Cardiac muscle cell (in vitro differentiated cells and primary cell): ENCODE measurements at places on chromosomes 11 and 22.

GRCh38 chr11:20656901-20657300, 12.5 kb upstream of the NELL1 start:
- no peak for DNase-seq

GRCh38 chr11:41461057-41461681, 1.7 kb upstream of the LRRC4C start:
- no peak for DNase-seq

GRCh38 chr11:7520981-7521487, 7.2 kb downstream of the PPFIBP2 start:
- no peak for DNase-seq

DNA sequence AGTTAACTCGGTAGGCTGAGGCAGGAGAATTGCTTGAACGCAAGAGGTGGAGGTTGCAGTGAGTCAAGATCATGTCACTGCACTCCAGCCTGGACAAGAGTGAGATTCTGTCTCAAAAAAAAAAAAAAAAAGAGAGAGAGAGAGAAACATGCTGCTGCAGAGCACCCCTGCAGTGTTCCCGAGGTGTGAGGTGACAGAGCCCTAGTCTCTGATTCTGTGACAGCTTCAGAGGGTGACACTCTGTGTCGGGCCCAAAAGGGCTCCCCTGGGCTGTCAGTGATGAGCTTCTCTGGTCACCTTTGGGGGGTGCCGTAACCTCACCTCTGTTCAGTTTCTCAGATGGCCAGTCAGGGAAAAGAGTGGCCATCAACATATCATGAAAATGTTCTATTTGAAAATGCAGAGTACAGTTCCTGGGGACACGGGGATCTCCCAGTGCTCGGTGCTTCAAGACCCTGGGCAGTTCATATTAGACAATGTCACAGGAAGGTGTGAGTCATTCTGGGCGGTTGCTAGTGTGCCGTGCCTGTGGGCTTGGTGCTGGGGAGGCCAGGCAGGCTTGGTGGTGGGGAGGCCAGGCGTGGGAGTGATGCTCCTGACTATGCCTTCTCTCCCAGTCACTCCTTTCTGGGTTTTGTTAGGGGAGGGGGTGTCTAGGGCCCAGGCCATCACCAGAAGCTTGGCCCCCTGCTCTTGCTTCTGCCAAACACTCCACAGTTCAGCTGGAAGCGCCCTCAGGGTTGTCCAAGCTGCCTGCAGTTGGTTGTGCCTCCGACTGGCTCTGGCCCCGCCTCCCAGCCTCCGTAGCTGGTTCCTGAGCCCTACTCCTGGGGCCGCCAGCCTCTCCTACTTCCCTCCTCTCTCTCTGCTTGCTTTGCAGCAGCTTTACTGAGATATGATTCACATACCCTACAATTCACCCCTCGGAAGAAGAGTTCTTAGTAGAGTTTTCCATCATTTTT, 52.5 kb upstream of the CLDN5 start:
- no peak for DNase-seq

GRCh38 chr11:86696451-86696850, 24.0 kb upstream of the ME3 start:
- DNase-seq, result no peak

GRCh38 chr22:30718491-30718890, 23.8 kb downstream of the OSBP2 start:
- no peak for DNase-seq

- DNase-seq, result no peak
Measured at GRCh38 chr11:70498976-70499801, 100.9 kb downstream of the CTTN start.

GRCh38 chr22:46042786-46043185, 65.8 kb upstream of the WNT7B start:
- no peak for DNase-seq

DNA sequence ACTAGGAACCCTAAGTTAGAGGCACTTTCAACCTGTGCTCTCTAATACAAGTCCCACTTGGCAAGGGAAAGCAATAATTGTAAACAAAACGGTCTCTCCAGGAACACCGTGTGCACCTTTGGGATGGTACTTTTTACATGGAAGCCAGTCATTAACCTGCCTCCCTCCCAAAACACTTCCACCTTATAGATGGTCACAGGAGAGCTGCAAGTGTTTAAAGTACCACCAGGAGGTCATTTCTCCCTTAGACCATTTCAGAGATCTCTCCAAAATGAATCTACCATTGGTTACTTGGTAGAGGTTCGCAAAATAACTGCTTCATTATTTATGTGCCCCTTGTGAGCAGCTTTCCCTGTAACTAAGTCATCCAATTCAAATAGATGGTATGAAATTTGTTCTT, 375.3 kb downstream of the DYNC2H1 start:
- no peak for DNase-seq

- DNase-seq, result peak; percentile 57
Measured at GRCh38 chr11:47552056-47552565, 821 bp downstream of the CELF1 start.

DNA sequence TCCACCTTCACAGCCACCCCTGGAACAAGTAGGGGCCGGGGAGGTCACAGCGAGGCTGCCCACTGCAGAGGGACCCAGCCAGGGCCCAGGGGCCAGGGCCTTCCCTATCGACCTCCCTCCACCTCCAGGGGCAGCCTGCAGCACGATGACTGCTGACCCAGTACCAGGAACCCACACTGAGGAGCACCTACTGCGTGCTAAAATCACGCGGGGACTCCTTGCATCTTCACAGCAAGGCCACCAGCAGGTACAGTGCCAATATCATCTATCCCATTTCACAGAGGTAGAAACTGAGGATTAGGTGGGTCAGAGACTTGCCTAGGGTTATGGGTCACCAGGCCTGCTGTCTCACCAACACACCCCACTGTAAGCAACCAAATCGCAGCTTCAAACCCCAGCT, 14.6 kb downstream of the MACROD1 start:
- DNase-seq, result no peak

DNA sequence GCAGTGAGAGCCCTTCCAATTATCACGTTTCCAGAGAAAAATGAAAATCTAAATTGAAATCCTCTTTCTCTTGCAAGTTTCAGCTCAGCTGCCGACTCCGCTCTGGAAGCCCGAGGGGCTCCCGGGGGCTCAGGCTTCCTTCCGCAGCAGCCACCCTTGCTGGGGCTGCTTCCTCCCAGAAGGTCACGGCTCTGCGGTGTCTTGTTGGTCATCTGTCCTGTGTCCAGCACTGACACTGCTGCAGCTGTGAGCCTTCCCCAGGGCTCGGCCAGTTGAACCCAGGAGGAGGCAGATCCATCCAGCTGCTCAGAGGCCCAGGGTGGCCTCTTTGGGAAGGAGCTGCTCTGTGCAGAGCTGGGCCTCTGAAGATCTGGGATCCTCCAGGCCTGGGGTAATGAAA, 1337.2 kb downstream of the TBC1D22A start:
- no peak for DNase-seq

- DNase-seq, result peak; percentile 86
Measured at GRCh38 chr11:11842421-11843008, 743 bp downstream of the USP47 start.

DNA sequence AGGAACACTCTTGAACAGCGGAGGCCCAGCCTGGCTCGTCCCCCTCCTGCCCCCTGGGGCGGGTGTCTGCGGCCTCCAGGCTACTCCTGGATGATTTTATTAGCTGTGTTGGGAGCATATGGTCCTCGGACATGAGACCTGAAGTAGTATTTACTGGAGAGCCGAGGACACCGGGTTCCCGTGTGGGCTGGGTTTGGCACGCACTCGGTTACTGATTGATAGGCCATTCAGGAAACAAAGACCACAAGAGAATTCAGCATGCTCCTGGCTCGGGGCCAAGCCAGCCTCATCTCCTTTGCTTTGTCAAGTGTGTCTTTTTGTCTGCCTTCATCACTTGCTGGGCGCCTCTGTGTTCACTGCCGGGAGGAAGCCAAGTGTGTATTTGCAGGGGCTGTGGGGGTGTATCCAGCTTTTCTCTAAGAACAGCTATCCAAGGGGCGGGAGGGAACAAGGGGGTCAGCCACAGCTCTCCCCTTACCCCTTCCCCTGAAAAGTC, 9.7 kb downstream of the FXYD2 start:
- peak; percentile 66 for DNase-seq

GRCh38 chr22:41925783-41926460, 684 bp downstream of the TNFRSF13C start:
- peak; percentile 48 for DNase-seq

- DNase-seq, result no peak
Measured at GRCh38 chr11:110076371-110076965, 16.7 kb upstream of the ZC3H12C start.

- DNase-seq, result no peak
Measured at GRCh38 chr11:121563900-121564822, 111.4 kb upstream of the SORL1-AS1 start.

DNA sequence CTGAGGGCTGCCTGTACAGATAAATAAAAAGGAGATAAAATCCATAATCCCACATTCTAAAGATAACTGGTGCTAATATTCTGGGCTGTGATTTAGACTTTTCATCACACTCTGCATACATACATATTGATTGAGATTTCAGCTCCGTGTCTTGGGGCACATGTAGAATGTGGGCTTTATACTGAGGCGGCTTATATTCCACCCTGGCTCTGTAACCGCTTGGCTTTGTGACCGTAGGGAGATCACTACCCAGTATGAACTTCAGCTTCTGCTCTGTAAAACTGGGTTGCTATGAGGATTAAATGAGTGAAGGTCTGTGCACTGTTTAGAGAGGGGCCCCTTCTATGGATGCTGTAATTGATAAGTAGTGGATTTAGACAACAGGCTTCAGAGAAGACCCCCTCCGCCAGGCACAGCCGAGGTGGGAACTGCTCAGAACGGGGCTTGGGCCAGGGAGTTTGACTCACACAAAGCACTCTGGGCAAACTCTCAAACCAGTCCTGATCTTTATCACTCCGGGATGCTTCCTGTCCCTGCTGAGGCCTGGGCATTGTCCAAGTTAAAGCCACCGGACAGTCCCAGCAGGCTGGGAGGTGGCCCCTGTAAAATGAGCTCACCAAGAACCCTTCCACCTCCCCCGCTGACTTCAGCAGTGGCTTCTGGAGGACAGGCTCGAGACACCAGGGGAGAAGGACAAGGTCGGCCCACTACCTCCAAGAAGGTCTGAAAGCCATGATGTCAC, 17.2 kb downstream of the KIAA1671 start:
- peak; percentile 17 for DNase-seq

GRCh38 chr11:61954106-61954850, 4.1 kb downstream of the BEST1 start:
- DNase-seq, result no peak

- DNase-seq, result peak; percentile 48
Measured at GRCh38 chr11:35282221-35282882, 137.0 kb downstream of the SLC1A2 start.

GRCh38 chr11:103110391-103110790, 1.2 kb downstream of the DYNC2H1 start:
- no peak for DNase-seq

- DNase-seq, result no peak
Measured at GRCh38 chr11:82858133-82858532, 42.1 kb downstream of the PRCP start.

DNA sequence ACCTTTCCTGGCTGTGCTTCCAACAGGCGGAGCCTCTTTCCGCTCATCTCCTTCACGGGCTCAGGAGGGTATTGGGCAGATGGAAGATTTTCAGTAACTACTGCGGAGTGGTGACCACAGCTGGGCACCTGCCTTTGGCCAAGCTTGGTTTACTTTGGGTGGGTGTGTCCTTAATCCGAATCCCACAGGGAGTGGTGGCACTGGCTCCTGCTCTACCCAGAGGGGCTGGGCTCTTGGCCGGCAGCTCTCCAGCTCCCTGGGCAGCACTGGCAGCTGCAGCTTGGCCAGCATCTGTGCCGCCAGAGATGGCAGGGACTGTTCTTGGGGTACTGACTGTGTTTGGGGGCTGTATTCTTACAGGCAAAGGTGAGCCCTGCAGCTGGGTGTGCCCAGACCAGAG, 29.8 kb downstream of the BID start:
- DNase-seq, result no peak

DNA sequence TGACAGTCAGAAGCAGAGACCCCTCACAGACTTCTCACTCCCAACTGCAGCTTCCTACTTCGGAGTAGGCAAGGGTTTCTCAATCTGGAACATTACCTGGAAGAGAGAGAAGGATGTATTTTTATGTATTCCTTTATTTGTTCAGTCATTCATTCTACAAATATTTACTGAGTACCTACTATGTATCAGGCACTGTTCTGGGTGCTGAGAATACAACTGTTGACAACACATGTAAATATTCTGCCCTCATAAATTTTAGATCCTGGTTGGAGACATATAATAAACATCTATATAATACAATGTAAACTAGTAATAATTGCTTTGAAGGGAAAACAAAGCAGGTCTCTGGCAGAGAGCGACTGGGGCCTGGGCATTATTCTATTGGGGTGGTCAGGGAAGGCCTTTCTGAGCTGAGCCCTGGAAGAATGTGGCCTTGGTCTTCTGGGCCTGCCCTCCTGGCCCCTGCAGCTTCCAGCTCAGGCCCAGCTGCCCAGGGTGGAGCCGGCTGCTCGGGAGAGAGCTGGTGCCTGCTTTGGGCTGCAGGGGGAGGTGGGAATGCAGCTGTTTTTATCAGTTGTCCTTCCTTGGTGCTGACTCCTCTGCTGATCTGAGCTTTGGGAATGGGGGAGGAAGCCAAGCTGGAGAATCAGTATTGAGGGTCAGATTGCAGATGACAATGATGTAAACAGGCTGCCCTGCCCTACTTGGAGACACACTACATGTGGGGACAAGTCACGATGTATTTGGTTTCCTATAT, 46.8 kb downstream of the PKNOX2 start:
- no peak for DNase-seq
